ENCODE measurements at places on chromosomes 4 and X. TPM values are rescaled to one million over a fixed set of nuclear protein-coding genes. Genes with fewer than 3 reads are reported as not detected.

DNA sequence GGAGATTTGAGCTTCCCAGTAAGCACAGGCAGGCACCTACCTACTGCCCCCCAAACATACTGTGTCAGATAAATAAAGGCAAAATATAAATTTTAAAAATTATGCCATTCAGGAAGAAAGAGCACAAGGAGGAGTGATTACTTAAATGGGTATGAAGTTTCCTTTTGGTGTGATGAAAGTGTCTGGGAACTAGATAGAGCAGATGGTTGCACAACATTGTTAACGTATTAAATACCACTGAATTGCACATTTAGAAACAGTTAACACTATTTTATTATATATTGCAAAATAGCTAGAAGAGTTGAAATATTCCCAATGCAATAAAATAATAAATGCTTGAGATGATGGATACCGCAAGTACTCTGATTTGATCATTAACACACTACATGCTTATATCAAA, 374.7 kb upstream of the FGF13 start:
- no peaks in the 10 kb centered on the region for H3K27me3 ChIP-seq
- no peaks in the 10 kb centered on the region for H3K4me1 ChIP-seq
- DNase-seq, result no peak

GRCh38 chr4:7037425-7037824, 5.7 kb upstream of the TADA2B start:
- H3K4me3 ChIP-seq, result no peak overlapping the region
- H3K27me3 ChIP-seq, result no peaks in the 10 kb centered on the region
- peaks cover 9% of the 10 kb centered on the region for H3K4me1 ChIP-seq
- no peak overlapping the region for H3K27ac ChIP-seq

GRCh38 chr4:184821242-184821641, 4.5 kb downstream of the ACSL1 start:
- H3K36me3 ChIP-seq, result no peaks in the 10 kb centered on the region
- no peak overlapping the region for H3K27ac ChIP-seq
- DNase-seq, result no peak

GRCh38 chr4:139030614-139031235, 15.1 kb downstream of the NOCT start:
- no peak overlapping the region for H3K4me3 ChIP-seq
- H3K4me1 ChIP-seq, result peaks cover 2% of the 10 kb centered on the region
- H3K27me3 ChIP-seq, result no peaks in the 10 kb centered on the region
- no peak overlapping the region for H3K27ac ChIP-seq
- DNase-seq, result peak; percentile 53

DNA sequence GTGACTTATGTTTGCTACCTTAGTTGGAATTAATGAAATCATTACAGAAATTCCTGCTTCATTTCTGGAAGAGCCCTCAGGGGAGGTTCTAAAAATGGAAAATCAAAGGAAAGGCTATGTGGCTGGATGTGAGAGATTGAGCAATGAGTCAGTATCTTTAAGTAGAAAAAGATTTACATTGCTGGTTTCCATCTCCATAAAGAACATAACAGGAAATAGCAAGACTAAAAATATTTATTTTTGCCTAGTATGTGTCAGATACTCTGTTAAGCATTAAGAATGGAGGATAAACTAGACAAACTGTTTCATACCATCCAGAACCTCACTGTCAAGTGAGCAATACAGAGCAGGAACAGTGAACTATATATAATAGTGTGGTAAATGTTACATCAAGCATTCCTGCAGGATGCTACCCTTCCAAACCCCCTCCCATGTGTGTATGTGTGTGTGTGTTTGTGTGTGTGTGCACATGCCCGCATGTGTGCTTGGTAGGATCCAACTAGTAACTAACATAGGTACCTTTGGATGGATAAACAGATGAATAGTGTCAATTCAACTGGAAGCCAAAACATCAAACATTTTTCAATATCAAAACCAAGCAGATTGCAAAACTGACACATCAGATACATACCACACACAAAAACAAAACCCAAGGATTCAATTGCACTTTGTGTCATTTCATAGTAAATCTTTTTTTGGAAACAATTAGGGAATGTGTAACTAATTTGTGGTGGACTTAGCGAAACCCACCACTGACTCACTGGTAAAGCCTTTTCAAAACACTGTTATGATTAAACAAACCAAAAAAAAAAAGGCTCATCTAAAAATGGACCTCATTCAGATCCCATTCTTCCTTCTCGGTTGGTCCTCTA, 223.4 kb downstream of the SHROOM3 start:
- H3K36me3 ChIP-seq, result no peaks in the 10 kb centered on the region
- H3K27me3 ChIP-seq, result peaks cover 6% of the 10 kb centered on the region
- no peak for DNase-seq
- no peak overlapping the region for H3K27ac ChIP-seq
- no peak overlapping the region for H3K4me3 ChIP-seq
- no peaks in the 10 kb centered on the region for H3K4me1 ChIP-seq

DNA sequence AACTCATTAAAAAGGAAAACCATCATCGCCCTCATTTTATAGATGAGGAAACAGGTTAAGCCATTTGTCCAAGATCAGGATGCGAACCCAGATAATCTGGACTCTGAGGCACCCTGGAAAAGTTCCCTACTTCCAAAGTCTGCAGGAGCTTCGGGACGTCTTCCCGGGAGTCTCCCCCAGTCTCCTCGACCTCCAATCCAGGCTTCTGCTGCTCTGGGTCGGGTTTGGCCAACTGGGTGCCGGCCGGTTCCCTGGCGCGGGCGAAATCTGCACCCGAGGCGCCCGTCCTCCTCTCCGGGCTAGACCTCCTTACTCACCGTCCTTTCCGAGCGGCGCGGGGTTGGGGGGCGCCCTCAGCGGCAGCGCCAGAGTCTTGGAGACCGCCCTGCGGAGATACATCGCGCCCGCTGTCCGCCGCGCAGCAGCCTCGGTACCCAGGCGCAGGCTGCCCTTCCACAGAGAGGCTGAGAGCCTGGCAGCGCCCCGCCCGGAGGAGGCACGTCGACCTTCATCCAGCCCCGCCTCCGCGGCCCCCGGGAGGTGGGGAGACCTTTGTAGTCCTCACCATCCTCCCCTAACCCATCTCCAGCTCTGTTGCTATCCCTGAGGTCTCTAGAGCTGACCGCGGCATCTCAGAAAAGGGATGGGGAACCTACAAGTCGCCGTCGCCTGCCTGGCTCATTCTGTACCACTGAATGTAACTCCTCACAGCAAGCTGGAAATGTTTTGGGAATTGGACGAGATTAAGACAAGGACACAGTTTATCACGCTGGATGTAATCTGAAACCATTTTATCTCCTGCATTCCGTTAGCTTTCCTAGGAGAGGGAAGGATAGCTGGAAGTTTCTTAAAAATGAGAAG, at the start of gene MGARP:
Gene MGARP, minus strand, starts transcription at position 466 of the 861 bp plus-strand sequence. Its CDS starts 67 bp downstream, at position 399.
- peak; percentile 12 for DNase-seq
- peak within 1 kb of the TSS; percentile 42 for H3K4me3 ChIP-seq
- H3K36me3 ChIP-seq, result no peaks in the 10 kb centered on the region

The SLC34A2 gene
- total RNA-seq, result not detected

DNA sequence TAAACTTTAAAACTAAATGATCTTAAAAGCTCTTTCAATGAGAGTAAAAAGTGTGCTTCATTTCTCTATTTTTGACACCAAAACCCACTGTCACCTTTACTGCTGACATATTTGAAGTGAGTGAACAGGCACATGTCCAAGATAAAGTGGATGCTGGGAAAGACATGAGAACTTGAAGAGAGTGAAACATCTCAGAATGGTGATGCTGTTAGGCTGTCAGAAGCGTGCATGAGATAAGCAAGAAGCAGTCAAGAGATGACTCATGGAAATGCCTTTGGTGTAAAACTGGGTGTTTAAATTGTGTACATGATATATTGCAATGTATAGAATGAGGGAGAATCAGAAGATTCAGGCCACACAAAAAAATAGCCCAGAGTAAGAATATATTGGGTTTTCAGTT, 21.8 kb upstream of the GBA3 start:
- H3K4me3 ChIP-seq, result no peak overlapping the region
- no peaks in the 10 kb centered on the region for H3K27me3 ChIP-seq
- H3K36me3 ChIP-seq, result no peaks in the 10 kb centered on the region
- H3K27ac ChIP-seq, result no peak overlapping the region

- no peaks in the 10 kb centered on the region for H3K4me1 ChIP-seq
- H3K36me3 ChIP-seq, result no peaks in the 10 kb centered on the region
- H3K4me3 ChIP-seq, result no peak overlapping the region
- no peak for DNase-seq
- H3K27ac ChIP-seq, result no peak overlapping the region
Measured at GRCh38 chrX:39895218-39896110, 202.3 kb downstream of the BCOR start.
